ENCODE measurements at places on chromosomes 11 and 22. TPM values are rescaled to one million over a fixed set of nuclear protein-coding genes. Genes with fewer than 3 reads are reported as not detected.
A peak's percentile ranks its signal among the peaks of the same experiment; 100 is the strongest.

The CHRNA10 gene
- 1.1 TPM for polyA plus RNA-seq

DNA sequence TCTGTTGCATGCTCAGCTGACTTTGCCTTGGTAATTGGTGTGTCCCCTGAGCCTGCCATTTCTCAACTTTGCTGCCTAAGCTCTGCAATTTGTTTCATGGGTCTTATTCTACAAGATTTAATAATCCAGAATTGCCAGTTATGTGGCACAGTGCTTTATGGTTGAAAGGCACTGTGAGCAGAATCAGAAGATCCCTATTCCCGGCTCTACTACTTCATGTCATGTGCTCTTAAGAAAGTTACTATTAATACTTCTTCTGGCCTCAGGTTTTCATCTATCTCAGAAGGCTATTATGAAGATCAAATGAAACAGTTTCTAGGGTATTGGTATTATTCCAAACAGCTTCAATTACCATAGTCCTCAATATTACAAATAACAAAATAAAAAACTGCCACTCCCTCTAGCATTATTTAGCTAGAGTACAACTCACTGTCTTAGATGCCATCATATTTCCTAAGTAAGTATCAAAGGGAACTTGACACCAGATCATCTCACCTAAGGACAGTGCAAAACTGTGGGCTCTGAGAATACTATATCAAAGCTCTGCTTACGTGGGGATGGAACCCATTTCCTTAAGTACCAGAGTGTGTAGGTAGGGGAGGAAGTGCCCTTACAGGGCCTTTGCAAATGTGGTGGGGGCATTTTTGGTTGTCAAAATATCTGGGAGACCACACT, 200.0 kb upstream of the PITPNB start:
- no peak for DNase-seq

- DNase-seq, result peak; percentile 51
These were observed 103.9 kb downstream of the GGTLC2 start for GRCh38 chr22:22748297-22748743.

The MEN1 gene
- 34.7 TPM for polyA plus RNA-seq

DNA sequence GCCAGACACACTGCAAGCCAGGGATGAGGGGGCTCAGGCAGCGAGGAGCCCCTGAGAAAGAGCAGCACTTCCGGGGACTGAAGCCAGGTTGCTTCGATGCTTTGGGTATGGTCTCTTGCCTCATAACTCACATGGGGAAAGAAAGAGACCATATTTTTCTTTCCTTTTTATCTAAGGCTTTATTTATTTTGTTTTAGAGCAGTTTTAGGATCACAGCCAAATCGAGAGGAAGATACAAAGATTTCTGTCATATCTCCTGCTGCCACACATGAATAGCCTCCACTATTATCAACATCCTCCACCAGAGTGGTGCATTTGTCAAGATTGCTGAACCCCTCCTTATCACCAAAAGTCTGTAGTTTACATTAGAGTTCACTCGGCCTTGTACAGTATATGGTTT, 24.3 kb upstream of the ADSL start:
- DNase-seq, result no peak

DNA sequence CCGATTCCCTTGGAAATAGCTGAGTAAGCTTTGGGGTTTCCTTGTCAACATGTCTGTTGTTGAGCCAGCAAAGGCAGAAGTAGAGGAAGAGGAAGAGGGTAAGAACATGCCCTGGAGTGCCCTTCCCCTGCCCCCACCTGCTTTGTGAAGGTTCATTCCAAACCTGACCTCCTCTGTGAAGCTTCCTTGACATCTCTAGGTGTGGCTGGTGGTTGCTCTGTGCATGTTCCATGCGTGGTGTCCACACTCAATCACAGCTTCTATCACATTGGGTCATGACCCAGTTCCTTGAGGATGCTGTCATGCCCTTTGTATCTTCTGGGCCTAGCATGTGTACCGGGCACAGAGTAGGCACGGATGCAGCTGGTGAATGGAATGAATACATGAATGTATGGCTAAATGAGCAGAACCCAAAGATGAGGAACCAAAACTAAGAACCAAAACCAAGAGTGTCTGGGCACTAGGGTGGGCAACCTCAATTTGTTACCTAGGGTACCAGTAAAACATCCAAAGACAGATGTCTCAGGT, 23.7 kb upstream of the FXYD6 start:
- DNase-seq, result no peak

GRCh38 chr11:113895367-113896155, 9.0 kb upstream of the HTR3B start:
- no peak for DNase-seq

DNA sequence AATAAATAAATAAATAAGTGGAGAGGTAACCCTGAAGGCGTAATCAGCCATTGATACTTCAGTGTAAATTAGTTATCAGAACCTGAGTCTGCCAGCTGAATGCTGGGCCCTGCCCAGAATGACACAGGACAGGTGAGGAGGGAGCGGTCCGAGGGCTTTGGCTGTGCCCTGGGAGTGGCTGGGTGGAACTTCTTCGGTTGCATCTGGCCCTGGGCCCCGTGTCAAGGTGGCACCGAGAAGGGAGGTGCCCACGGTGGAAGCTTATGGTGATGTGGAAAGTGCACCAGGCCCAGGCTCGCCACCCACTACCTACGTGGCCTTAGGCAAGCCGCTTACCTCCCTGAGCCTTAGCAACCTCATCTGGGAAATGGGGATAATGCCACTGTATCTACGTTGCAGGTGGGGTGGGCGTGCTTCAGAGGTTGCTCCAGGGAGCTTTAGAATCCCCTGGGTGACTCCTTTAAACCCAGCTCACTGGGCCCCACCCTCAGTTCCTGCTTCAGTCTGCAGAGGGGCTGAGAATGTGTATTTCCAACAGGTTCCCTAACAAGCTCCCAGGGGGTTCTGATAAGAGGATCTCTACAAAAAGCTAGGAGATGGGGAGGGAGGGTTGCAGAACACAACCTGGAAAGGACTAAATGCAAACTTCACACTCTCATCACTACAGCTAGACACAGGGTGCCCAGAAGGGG, 38.8 kb downstream of the TXN2 start:
- DNase-seq, result no peak

Measured in A549 (cell line).